ENCODE measurements at places on chromosomes 11 and 22. TPM values are rescaled to one million over a fixed set of nuclear protein-coding genes. Genes with fewer than 3 reads are reported as not detected.

DNA sequence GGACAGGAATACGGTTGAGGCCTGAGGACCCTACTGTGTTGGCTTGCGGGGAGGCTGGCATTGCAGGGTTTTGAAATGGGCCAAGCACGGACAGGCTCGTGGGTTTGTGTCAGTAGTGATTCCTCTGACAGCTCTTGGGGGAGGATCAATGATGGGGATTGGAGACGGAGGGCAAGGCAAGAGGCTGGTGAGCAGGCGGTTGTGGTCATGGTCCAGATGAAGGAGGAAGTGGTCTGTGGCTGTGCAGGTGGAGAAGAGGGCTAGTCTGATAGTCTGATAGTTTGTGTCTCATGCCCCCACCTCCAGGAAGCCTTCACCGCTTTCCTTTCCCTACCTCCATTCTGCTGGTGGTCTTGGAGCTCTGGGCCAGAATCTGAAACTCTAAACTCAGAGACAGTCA is 3.0 kb downstream of the MAFF start:
- DNase-seq: no peak

The MUC6 gene
- total RNA-seq: 0.18 TPM

GRCh38 chr22:46077669-46078099 is 72.6 kb upstream of the PPARA start:
- no peak for DNase-seq

The AQP11 gene
- total RNA-seq: 2.2 TPM

The OR8H1 gene
- total RNA-seq: not detected
